ENCODE measurements at places on chromosomes 11 and 22. TPM values are rescaled to one million over a fixed set of nuclear protein-coding genes. Genes with fewer than 3 reads are reported as not detected.

Gene CECR2
- total RNA-seq, result 0.21 TPM

Gene MICAL2
- 361 TPM for total RNA-seq

Gene KCNJ1
- total RNA-seq, result not detected

Gene VSIG10L2
- total RNA-seq, result not detected

Gene OR8D2
- total RNA-seq, result not detected

Gene ARHGEF17
- total RNA-seq, result 14.4 TPM

Gene SCGB1C1
- total RNA-seq, result not detected

Gene KRTAP5-1
- not detected for total RNA-seq

Gene LRRC4C
- 0.42 TPM for total RNA-seq

Gene ILK
- 149 TPM for total RNA-seq
